ENCODE measurements at places on chromosomes 1 and 21.

DNA sequence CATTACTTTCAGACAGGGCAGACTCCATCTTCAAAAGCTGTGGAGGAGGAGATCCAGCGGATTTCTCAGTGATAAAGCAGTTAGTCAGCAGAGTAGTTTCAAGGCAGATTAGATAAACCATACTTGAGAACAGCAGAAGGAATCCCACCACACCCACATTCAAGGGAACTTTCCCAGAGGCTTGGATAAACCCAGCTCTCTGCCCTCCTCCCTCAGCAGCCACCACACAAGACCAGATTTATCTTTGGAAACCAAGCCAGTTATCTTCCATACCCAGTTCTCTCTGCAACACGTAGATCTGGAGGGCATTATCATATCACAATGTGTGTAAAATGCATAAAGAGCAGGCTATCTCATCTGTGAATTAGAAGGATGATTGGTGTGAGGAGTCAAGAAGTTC lies 40.2 kb downstream of the GFI1 start:
- no peak for DNase-seq

- no peak for DNase-seq
Measured at GRCh38 chr1:84407958-84408422, 9.7 kb downstream of the DNASE2B start.

- no peak for DNase-seq
Measured at GRCh38 chr1:61120246-61120840, 38.0 kb downstream of the NFIA start.

- DNase-seq, result no peak
Measured at GRCh38 chr1:204507317-204508105, 8.7 kb upstream of the MDM4 start.

DNA sequence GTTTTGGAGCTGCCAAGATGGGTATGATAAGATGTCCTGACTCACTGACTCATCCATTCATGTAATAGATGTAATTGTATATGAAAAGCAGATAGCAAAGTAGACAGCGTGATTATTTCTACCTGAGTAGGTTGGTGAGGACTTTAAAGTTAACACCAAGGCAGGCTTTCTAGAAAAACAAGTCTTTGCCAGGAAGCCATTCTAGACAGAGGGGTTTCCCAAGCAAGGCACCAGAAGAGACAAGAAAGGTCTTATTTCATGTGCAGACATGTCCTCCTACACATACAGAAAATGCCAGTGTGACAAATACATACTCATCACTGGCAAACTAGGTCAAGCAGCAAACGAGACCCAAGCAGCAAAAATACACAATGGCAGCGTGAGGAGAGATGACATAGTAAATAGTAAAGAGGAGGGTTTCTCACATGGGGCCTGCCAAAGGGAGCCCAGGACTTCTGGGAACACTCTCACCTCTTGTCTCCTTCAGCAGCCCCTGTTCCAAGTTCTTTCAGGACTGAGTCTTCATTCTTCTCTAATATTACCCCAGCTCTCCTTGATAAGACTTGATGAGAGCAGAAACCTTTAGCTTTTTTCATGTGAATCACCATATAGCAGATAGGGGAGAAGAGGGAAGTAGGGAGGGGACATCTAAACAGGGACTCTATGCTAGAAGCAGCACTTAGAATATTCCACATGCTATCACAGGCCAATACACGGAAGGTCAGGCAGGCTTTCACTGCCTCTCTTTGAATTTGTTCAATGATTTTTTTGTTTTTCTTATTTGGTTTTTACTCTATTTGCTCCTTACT lies 114.6 kb upstream of the ATP1B1 start:
- DNase-seq, result no peak

GRCh38 chr21:46517361-46517760 lies 58.7 kb downstream of the DIP2A start:
- no peak for DNase-seq

- DNase-seq, result no peak
Measured at GRCh38 chr1:158998037-158998780, 11.5 kb upstream of the IFI16 start.

DNA sequence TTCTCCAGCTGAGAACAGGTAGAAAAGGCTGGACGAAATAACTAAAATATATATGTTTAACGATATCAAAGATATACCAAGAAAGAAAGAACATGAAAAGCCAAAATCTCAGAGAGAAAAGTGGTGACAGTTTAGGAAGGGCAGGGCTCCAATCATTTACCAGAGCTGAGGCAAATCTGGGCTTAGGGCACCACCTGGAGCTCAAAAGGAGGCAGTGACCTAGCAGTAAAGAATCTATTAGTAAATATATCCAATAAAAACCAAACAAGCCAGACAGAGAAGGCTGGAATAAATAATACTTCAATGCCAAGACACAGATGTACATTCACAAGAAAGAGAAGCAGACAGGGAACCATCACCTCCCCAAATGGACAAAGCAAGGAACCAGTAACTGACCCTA lies 43.5 kb downstream of the CHIA start:
- DNase-seq, result peak; percentile 10

DNA sequence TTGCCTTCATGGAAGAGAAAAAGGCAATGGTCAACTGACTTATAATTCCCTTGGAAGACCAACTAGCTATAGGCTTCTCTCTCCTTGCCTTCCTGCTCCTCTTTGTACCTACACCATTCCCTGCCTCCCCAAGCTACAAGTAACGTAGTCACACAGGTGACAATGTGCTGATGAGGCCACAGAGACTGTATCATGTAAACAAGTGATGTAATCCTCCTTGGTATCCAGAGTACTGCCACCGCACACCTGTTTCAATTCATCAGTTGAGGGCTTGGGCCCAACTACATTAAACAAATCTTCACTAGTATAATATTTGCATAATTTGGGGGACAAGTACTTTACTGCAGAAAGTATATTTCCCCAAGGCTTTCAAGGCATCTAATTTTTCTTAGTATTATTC lies 76.4 kb upstream of the SCYL3 start:
- no peak for DNase-seq

GRCh38 chr1:53934170-53934765 lies 11.2 kb downstream of the IFT25 start:
- no peak for DNase-seq

GRCh38 chr1:224061436-224061835 lies 52.5 kb upstream of the FBXO28 start:
- no peak for DNase-seq

DNA sequence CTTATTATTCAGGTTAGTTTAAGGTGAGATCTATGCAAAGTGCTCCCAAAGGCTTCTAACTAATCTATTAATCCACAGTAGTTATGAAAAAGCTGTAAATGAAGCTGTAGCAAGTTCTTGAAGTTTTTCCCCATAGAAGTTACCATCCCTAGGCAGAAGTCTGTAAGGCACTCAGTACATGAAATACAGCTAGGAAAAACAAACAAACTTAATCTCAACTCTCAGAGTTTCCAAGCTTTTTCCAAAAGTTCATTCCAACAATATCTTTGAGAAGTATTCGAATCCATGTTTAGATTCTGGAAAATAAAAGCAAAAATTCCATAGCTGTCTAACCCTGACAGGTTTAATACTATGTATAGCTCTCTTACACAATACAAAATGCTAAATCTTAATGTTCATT lies 41.2 kb downstream of the SORT1 start:
- DNase-seq, result no peak

DNA sequence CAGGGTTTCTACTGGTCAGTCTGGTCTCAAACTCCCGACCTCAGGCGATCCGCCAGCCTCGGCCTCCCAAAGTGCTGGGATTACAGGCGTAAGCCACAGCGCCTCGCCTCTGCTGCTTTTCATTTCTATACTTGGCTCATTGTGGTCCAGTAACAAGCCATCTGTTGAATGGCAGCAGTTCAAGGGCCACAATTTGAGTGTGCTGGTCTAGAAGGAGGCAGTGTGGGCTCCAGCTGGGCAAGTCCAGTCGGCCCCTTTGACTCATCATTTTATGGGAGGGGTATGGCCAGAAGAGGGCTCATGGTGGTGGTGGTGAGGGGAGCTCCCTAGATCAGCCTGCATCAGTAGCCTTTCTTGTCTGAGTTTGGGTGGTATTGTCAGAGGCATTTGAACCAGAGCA lies 33.2 kb downstream of the ATP8B2 start:
- DNase-seq, result no peak

GRCh38 chr1:172779491-172779890 lies 120.6 kb downstream of the FASLG start:
- no peak for DNase-seq
